ENCODE measurements at places on chromosomes 2 and 18.

DNA sequence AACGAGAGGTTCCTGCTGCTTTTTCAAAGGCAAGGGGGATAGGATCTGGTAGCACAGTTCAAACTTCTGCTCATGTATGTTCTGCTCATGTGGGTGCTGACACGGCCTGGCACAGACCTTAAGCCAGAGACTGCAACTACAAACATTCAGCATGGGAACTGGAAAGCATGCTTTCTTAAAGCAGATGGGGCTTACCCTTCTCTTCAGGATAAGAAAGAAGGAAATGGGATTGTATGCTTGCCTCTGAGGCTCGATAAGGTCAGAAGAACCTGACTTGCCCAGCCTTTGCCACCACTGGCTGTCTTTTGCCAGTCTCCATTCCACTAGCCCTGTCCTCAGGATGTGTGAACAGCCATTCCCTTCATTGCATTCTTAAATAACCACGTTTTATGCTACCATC, 10.7 kb downstream of the DOCK10 start:
- DNase-seq: no peak

- DNase-seq: no peak
Observed at GRCh38 chr2:221911890-221912289, 339.8 kb upstream of the EPHA4 start.

GRCh38 chr2:109061736-109062135, 67.3 kb upstream of the SH3RF3 start:
- no peak for DNase-seq

DNA sequence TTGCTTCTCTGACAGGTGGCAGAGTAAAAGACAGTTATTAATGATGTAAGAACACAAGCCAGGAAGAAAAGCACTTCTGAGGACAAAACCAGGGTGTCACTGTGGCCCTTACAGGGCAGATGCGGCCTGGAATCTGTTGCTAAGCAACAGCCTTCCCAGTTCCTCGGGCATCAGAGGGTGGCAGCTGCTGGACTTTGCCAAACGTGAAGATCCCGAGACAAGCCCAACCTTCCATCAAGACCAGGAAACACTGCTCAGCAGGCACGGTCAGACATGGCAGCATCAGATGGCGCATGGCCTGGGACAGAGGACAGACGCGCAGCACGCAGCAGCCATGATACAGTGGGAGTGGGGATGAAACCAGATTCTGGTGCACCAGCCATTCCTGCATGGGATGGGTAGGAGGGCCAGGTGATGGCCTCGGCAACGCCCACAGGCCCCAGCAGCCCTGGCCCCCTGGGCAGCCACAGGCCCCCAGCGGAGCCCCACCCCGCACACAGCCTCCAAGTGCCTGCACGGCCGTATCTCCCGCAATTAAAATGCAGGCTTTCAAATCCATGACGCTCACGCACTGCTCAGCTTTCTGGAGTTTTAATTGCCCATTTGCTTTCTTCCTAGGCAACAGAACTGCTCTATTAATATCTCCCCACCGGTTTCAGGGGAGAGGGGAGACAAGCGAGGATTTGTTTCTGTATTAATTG, 89.0 kb downstream of the EIPR1 start:
- no peak for DNase-seq

DNA sequence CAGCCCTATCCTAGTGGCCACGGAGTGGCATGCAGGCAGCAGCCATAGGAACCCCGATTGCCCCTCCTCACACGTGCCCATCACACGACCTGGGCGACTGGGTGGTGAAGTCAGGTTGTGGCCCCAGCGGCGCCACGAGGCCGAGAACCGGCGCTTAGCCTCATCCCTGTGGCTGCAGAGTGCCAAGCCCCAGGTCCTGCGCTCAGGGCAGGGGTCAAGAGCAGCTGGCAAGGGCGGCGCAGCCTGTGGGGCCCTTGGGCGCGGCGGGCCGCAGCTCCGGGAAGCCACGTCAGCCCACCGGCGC, 73.3 kb downstream of the RPIA start:
- DNase-seq: no peak

DNA sequence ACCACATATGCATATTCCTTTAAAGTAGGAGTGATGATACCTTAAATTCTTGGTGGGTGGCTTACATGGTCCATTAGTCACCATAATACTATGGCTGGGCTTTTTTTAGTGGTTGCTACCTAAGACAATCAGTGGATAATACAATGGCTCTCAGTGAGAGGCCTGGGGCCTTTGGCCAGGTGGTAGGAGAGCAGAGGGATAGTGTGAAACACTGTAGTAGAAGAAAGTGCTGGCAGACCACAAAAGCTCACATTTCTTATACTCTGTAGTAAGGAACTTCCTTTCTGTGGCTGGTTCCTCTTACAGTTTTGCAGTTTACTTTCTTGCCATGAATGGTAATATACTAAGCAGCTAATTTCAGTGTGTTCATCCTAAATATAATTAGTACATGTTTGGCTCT, 583.5 kb downstream of the XIRP2 start:
- DNase-seq: no peak

DNA sequence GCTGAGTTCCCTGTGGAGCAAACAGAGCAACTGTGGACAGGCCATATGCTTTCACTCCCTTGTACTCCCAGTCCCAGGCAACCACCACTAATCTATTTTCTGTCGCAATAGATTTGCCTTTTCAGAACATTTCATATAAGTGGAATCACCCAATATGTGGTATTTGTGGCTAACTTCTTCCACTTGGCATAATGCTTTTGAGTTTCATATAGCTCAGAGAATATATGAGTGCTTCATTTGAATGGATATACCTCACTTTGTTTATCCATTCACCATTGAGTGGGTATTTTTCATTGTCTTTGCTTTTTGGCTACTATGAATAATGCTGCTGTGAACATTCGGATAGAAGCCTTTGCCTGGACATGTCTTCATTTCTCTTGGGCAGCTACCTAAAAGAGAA, 151.9 kb downstream of the CERS6 start:
- no peak for DNase-seq

DNA sequence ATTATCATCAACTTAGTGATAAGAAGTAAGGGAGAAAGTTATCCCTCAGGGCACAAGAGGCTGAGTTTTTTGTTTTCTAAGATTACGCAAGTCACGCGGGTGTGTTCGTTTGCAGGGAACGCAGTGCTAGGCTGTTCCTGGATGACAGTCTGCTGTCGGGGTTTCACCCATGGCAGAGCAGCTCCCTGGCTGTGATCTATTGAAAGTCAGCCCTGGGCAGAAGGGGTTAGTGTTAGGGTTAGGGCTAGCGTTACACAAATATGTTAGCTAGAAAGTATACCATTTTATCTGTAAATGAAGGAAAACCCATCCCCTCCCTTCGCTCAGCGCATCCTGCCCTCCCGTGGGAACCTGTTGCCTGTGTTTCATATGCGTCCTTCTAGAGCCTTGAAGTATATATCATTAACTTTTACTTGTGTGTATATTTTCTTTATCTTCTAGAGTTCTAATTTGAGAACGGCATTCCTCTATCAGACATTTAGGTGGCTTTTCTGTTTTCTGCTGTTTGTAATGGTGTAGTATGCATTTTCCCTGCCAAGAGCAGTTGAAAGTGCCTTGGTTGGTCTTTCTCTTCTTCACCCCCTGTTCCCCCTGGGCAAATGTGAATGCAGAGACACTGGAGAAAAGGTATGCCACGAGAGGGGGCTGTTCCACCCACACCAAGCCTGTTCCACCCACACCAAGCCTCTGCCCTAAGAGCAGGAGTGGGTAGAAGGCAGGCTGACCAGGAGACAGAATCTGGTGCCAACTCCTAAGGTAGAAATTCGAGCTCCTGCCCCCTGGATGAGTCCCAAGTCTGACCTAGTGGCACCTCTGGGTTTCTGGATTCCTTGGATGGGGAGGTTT, 47.0 kb downstream of the ARMC9 start:
- DNase-seq: no peak

- DNase-seq: no peak
Observed at GRCh38 chr2:100902817-100903405, 83.0 kb downstream of the NPAS2 start.

DNA sequence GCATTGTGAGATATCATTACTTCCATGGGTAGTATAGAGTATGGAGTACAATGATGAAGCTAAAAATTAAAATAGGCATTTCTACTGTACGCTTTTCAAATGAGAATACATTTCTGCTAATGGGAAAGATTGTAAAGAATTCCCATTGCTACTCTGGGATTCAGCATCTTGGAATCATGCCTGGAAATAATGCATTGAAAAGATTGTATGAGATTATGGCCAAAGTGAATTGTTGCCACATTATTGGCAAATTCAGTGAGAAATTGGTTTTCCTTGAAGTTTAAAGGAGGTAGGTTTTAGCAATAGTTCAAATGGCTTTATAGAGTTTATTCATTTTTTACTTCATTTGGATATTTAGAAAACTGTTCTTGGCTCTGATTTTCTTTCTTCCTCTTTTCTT, 157.9 kb downstream of the GULP1 start:
- DNase-seq: no peak

- no peak for DNase-seq
Observed at GRCh38 chr2:232757905-232758304, 18.5 kb downstream of the KCNJ13 start.

GRCh38 chr2:42839809-42840501, 47.6 kb upstream of the HAAO start:
- DNase-seq: no peak

GRCh38 chr2:230156782-230157699, 62.7 kb downstream of the SP110 start:
- DNase-seq: no peak

- no peak for DNase-seq
Observed at GRCh38 chr2:140473851-140474250, 1657.0 kb downstream of the LRP1B start.

DNA sequence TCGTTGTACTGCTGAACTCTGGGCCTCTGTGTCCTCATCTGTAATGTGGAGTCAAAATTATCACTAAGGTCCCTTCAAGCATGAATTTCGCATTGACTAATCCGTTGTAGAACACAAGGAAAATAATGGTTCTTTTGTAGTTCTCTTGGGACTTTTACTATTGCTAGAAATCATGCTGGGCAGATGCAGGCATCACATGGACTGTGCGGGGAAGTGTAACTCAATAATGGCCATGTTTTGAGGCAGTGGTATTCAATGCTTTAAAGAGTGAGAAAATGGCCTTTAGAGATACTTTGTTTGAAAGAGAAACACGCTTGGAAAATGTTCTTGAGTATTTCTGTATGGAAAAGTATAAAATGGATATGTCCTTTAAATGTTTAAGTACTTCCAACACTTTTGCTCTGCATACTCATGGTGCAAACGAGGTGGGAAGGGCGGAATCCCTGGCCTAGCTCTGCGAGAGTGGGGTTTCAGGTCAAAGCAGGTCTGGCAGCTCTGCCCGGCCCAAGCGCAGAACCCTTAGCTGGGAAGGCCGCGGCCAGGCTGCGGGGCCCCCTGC, 117.3 kb upstream of the MSTN start:
- no peak for DNase-seq

- no peak for DNase-seq
Observed at GRCh38 chr2:201363857-201364560, 6.9 kb upstream of the FLACC1 start.

DNA sequence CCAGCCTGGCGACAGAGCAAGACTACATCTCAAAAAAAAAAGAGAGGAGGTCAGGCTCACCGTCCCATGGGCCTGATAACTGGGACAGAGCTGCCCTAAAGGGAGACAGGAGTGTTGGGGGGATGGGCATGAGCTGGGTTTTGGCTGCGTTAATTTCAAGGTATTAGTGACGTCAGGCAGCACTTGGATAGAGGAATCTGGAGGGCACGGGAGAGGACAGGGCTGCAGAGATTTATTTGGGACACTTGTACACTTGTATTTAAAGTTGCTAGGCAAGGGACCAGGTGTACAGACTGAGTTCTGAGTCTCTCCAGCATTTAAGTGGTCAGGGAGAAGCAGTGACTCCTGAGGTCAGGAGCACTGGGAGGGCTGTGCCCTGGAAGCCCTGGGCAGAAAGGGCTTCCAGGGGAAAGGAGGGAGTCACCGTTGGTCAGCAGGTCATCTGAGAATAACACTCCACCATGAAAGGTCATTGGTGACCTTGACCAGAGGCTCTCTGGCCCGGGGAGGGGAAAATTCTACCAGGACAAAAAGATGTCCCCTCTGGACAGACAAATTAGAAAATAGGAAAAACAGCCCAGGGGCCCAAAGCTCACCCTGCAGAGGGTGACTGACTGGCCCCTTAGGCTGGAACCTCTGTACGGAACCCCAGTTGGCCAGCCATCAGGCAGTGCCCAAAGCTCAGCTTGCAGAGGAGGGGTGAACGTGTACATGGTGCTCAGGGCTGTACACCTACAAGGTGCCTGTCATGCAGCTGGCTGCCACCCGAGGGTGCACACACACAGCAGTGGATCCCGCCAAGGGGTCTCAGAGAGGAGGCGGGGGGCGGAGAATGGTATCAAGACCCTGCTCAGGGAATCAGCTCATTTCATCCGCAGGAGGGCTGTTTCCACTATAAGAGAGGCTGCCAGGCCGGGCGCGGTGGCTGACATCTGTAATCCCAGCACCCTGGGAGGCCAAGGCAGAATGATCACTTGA, 23.0 kb upstream of the CNNM3 start:
- DNase-seq: no peak

DNA sequence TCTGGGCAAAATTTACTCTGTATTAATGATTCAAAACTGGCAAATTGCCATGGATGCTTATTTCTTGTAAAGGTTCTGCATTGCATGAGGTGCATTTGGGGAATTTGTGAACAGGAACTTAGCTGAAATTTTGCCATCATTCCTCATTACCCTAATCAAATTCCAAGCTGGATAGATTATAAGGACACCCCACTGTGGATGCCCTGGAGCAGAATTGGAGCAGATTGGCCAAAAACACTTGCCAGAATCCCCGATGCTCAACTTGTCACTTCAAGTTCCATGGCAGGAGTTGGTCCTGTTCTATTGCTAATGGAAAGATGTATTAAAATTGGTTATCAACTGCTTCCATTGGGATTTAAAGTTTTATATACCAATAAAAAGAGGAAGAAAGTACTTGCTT, 237.9 kb downstream of the CCDC102B start:
- DNase-seq: no peak

GRCh38 chr2:16561251-16561650, 104.4 kb downstream of the CYRIA start:
- DNase-seq: no peak

GRCh38 chr2:232075080-232075479, 113.6 kb downstream of the DIS3L2 start:
- no peak for DNase-seq

- DNase-seq: no peak
Observed at GRCh38 chr2:26099933-26100332, 66.0 kb downstream of the RAB10 start.

DNA sequence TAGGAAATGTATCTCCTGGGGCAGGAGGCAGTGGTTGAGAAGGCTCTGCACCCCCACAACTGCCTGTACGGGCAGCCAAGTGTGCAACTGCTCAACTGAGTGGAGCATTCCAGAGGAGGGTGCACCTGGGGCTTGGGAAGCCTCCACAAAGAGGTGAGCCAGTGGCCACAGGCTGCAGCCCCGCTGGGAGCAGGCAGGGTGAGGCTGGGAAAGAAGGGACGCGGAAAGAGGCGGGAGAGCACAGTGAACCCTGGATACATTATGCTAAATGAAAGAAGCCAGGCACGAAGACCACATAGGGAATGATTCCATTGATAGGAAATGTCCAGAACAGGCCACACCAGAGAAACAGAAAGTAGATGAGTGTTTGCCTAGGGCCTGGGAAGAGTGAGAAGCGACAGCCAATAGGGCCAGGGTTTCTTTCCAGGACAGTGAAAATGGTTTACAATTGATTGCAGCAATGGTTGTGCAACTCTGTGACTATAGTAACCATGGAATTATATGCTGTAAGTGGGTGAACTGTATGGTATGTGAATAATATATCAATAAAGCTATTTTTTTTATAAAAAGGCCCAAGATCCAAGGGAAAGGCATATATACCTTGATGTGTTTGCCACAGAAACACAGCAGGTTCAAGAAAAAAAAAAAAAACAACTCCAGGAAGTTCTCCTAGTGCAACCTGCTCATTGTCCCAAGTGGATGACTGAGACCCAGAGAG, 82.4 kb downstream of the DDX1 start:
- no peak for DNase-seq

- no peak for DNase-seq
Observed at GRCh38 chr2:124478761-124479160, 453.7 kb downstream of the CNTNAP5 start.
